ENCODE measurements at places on chromosomes 3 and 15.

- DNase-seq, result no peak
Measured at GRCh38 chr3:18370672-18371071, 54.5 kb downstream of the SATB1 start.

DNA sequence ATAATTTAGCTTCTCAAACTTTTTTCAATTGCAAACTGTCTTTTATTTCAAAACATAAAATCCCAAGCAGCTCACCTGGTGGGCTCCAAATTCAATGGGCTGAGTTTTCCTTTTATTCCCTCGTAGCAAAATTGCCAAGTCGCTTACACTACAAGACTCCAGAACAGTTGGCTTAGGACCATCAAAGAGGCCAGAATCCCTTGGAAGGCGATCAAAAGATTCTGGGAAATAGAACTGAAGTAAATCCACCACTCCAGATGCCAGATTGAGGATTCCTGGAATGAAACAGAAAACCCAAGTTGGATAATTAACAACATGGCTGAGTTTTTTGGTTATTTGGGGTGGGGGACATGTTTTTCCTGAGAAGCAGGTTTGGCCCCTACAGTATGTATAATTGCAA lies 87.7 kb upstream of the DCLK3 start:
- DNase-seq, result no peak

GRCh38 chr3:12799525-12800440 lies 3.3 kb downstream of the CAND2 start:
- DNase-seq, result no peak

GRCh38 chr3:123720638-123721037 lies 135.8 kb upstream of the HACD2 start:
- DNase-seq, result no peak

- DNase-seq, result no peak
Measured at GRCh38 chr3:127158614-127159229, 34.2 kb upstream of the PRR23E start.

DNA sequence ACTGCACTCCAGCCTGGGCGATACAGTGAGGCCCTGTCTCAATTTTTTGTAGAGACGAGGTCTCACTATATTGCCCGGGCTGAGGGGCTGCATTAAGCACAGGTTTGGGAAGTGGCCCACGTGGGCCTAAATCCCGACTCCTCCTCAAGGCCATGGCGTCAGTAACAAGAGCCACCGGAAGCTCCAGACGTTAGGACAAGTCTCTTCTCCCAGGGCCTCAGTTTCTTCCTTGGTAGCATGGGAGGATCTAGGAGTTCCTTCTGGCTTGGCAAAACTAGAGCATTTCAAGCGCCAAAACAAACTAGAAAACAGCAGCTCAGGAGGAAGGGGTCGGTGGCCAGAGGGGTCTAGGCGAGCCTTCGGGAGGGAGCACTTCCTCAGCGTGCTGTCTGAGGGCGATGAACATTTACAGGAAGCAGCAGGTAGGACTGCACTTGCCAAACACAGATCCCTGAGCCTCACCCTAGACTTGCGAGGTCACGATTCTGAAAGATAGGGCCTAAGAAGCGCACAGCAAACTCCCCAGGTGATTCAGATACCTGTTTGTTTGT lies 536 bp downstream of the SNAPC5 start:
- DNase-seq, result no peak

DNA sequence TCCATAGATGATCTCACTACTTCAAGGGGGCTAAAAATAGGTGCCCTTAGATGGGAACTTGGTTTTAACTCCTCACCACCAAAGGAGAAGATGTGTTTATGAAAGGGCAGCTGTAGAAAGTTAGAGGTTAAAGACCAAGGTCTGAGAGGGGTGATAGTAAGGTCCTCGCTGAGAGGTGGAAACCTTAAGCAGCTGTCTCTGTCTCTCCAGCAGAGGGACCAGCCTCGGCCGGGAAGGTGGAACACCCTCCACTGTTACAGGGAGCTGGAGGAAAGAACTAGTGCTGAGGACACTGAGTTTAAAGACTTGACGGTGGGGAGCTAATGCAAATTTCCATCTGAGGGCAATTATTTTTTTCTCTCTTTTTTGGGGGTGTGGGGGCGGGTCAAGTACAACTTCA lies 8.9 kb upstream of the RLBP1 start:
- DNase-seq, result no peak

DNA sequence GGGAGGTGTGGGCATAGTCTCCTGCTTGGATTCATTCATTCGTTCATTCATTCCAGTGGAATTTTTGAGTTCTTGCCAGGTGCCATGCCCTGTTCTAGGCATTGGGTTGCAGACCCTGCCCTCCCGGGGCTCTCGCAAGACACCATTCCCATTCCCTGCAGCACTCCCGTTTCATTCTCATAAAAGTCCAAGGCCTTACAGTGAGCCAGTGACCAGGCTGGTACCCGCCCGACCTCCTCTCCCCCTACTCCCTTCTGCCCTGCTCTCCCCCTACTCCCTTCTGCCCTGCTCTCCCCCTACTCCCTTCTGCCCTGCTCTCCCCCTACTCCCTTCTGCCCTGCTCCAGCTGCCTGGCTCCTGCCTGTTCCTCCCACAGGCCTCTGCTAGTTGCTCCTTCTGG lies 41.9 kb downstream of the AMOTL2 start:
- no peak for DNase-seq

- no peak for DNase-seq
Measured at GRCh38 chr3:139302084-139302800, 41.6 kb upstream of the MRPS22 start.

GRCh38 chr15:20643829-20644425 lies 102.3 kb upstream of the GOLGA6L6 start:
- DNase-seq, result no peak
